M059J (cell line): ENCODE measurements at places on chromosomes 4 and X.
A peak's percentile ranks its signal among the peaks of the same experiment; 100 is the strongest.

DNA sequence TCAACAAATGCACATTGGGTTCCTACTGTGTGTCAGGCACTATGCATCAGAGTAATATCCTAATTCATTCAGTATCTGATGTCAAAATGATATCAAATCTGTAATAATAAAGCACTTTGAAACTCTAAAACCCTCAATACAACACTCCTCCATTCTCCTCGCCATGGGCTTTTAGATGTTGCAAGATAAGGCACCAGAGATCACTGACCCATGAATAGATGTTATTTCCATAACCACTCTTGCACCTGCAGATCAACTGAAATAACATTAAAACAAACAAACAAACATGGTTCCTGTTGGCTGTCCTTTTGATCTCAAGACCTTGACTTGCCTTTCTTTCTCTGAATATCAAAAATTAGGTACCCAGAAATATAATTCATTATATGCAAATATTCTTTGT lies 100.2 kb downstream of the MAB21L2 start:
- DNase-seq, result no peak

- DNase-seq, result no peak
Measured at GRCh38 chrX:27998666-27999065, 17.4 kb upstream of the DCAF8L1 start.

- peak; percentile 61 for DNase-seq
Measured at GRCh38 chr4:169810325-169811323, 52.9 kb upstream of the HPF1 start.

DNA sequence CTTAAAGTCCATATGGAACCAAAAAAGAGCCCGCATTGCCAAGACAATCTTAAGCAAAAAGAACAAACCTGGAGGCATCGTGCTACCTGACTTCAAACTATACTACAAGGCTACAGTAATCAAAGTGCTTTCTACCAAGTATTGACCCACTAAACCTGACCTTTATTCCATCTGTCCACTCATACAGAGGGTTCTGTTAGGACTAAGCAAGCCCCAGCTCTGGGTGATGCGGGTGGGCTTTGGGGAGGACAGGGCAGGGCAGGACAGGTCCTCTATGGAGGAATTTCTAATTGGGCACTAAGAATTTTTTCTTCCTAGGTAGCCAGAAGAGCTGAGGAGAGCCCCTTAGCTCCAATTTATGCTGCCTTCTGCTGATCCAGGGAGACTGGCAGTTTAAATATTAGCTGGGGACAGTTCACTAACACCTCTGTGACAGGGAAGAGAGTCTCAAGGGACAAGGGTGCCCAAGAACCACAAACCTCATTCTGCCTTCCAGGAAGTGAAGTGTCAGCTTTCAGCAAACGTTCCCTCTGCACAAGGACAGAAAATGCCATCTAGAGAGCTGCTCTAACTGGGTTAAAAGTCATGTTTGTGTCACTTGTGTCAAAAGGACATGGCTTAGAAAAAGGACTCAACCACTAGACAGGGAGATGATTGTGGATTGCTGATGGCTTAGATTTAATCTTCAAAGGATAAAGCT lies 143.2 kb downstream of the KIT start:
- DNase-seq, result peak; percentile 7

- peak; percentile 51 for DNase-seq
Measured at GRCh38 chr4:11543706-11544105, 115.0 kb upstream of the HS3ST1 start.

DNA sequence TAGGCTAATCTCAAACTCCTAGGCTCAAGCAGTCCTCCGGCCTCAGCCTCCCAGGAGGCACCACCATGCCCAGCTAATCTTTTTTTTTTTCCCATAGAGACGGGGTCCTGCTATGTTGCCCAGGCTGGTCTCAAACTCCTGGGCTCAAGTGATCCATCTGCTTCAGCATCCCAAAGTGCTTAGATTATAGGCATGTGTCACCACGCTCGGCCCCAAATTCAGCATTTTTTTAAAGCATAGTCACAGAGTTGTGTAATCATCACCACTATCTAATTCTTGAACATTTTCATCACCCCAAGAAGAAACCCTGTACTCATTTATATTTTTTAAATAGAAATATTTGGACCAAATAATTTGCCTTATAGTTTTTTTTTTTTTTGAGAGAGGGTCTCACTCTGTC lies 10.3 kb downstream of the CENPI start:
- DNase-seq, result peak; percentile 61

DNA sequence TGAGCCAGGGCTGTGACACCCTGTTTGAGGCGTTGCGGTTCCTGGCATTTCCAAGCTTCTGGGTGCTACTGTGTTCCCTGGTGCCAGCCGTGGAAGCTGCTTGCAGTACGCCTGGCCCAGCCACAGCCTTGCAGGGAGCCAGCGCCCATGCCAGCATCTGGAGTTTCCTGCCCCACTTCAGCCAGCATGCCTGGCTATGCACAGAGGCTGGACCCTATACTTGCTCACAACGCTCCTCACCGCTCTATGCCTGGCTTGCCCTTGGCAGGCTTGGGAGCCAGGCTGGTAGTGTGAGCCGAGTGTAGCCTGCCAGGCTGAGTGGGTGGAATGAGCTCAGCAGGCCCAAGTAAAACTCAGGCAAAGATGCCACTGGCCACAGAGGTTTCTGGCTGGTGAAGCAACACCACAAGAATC lies 22.4 kb downstream of the PRRG1 start:
- DNase-seq, result no peak

DNA sequence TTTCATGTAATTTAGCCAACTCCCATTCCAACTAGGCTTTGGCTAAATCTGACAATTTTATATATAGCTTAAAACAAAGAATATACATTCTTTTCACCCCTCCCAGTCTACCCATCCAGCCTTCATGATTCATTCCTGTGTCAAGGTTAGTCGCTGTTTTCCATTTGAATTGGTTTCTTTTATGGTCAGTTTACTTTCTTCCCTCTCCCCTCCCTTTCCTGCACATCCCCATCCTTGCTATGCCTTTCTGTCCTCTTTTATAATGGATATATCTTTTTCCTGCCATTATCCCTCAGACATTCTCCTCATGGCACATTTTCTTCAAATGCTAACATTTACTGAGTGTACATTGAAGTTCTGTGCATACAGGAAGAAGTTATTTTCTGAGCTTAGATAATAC lies 4.7 kb downstream of the ZXDB start:
- DNase-seq, result peak; percentile 8

DNA sequence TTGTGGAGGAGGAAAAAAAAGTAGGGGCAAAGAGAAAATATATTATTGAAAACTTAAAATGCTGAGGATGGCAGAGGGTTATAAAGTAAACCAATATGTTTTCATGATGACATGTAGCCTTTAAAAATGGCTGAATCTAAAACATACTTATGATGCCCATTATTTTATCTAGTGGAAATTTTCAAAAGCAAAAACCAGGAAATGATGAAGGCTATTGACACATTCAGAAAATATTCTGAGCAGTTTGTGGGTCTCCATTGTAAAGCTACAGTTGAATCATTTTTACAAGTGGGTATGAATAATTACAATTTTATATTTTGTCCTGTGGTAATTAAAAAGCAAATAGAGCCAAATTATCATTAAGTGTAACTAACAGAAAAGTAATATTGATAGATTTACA lies 10.7 kb downstream of the PLS3 start:
- peak; percentile 49 for DNase-seq

DNA sequence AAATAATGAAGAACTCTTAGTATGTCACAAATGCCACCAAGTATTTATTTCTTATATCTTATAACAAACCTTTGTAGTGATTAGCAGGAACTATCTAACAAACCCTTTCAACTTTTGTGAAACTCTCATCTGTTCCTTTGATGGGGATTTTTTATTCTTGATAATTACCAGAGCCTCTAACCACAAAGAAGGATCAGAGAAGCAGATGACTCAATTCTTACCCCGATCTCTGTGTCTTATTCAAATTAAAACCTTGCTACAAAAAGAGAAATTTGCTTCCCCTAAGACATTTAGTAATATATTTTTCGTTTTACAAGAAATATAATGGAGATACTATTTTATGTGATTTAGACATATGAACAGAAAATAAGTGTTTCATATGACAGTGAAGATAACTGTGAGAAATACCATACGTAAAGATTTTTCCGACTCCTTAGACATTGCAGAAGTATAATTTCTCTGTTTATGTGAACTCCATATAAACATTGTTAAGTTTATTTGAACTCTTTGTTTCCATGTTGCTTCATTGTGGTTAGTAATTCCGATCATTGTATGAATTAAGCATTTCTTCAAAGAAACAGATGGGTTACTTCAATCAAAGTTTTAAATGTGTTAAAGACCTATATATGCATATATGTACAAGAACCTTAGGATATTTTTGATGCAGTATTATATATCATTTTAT lies 205.4 kb downstream of the CFAP299 start:
- DNase-seq, result peak; percentile 17

GRCh38 chr4:6325788-6326290 lies 56.2 kb downstream of the WFS1 start:
- no peak for DNase-seq

DNA sequence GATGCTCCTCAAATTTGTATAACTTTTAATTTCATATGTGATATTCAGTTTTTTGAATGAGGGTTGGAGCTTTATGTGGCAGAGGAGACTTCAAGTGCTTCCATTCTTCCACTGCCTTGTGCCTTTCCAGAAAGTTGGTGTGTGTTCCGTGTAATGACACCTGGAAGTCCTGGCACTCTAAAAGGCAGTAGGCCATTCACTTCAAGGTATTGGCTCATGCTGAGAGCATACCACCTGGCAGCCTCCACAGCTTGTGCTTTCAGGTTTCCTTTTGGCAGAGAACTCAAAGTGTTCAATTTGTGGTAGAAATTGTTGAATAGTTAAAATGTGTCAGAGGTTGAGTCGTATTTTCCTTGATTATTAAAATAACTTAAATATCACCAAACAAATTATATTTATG lies 49.6 kb downstream of the GRIA2 start:
- no peak for DNase-seq

GRCh38 chrX:136147315-136147901 lies at the start of gene FHL1:
Gene FHL1, plus strand, starts transcription at chrX:136147533.
- peak; percentile 50 for DNase-seq
